NCI-H2029 treated with DMSO at 0.1 percent for 48 hours (cell line): ENCODE measurements at places on chromosomes 4 and X.

DNA sequence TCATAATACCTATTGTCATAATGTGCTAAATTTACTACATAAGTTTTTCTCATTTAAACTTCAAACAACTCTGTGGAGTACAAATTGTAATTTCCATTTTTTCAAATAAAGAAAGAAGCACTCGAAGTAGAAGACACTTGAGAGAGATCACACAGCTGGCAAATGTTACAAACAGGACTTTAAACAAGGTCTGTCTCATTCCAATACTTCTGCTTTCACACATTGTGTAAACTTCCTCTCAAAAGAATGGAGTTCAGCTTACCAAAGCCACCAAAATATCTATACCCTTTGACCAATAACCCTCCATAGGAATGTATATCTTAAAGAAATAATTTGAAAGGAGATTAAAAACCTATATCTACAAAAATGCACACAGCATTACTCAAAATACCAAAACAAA, 88.3 kb downstream of the OPHN1 start:
- DNase-seq: no peak

DNA sequence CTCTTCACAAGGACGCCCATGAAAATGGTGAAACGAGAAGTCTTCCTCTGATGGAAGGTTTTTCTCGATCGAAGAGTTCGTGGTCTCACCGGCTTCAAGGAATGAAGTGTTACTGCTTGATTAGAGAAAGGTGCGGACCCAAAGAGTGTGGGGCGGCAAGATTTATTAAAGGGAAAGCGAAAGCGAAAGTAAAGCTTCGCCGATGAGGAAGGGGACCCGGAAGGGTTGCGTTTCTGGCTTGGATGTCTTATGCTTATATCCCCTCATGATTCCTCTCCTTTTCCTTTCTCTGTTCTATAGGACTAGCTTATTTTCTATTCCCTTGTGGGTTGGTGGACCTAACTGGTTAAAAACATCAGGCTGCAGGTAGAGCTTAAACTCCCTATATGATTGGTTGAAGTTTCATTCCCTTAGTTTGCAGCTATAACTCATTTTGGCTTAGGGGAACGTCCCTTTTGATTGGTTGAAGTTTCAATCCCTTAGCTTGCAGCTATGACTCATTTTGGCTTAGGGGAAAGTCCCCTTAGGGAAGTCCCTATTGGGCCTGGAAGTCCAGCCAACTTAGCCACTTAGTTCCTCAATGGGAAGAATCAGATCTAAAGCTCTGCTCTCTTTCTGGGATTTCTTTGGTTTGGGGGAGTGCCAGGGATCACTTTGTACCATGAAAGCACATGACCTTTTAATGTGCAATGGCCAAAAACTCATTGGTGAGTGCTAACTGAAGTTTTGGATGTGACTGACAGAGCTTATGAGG, 1025.0 kb upstream of the PCDH10 start:
- no peak for DNase-seq

DNA sequence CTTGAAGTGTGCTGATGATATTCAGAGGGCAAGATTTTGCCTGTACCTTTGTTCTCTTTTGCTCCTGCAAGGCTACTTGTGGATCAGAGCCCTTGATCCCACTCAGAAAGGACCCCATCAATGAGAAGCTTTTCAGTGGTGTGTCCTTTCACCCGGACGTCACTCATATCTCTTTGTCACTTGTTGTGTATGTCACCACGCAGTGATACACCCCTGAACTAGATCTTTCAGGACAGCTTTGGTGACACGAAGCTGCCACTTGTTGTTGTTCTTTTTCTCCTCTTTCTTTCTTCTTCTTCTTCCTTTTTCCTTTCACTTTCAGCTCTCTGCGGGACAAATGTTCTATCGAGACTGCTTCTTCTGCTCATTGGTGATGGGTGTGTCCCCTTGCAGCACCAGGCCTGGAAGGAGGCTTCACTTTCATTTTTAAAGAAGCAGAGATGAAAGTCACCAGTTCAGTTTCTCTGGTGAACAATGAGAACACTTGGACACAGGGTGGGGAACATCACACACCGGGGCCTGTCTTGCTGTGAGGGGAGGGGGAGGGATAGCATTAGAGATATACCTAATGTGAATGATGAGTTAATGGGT, 83.6 kb downstream of the NBDY start:
- DNase-seq: no peak

- no peak for DNase-seq
These were observed 44.7 kb downstream of the TMEM156 start for GRCh38 chr4:38987491-38987890.

DNA sequence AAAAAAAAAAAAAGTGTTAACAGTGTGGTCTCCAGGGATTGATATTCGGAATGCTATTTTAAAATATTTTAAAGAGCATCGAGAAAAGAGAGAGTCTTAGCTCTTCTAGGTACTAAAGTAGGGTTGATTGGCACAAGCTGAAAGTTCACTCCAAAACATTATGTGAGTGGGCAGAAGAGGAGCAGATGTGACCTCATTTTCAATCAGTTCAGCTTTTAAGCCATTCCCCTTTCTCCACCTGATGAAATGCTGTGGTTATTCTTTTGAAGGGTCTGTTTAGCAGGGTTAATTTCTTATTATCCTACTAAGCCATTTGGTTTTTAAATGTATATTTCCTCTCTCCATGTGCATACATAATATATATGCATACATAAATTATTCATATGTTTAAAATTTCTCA, 69.2 kb downstream of the GALNT7 start:
- DNase-seq: no peak

DNA sequence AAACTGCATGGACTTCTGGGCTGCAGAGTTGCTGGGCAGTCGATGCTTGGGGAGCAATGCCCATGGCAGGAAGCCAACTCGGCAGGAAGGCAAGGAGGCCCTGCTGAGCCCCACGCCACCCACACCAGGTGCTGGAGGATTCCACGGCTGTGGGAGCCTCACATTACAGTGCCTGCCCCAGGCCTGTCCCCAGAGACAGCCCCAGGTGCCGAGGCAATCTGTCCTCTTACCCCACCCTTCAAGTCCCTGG, 53.9 kb downstream of the HMX1 start:
- no peak for DNase-seq
